ENCODE measurements at places on chromosomes 4 and X.
A peak's percentile ranks its signal among the peaks of the same experiment; 100 is the strongest.

DNA sequence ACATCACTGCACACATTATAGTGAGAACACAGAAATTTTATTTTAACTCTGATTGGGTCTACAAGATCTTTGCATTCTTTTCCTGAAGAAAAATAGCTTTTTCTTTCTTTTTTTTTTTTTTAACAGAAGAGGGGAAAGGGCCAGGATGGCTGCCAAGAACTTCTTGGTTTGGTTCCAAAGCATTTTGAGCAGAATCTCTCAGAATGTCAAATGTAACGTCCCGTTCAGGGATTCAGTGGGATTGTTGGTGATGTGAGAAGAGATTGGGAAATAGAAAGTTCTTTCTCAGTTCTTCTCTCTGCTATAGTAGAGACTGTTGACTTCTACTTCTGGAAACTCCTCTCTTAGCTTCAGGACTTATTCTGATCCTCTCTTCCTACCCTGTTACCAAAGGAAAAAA, 70.9 kb upstream of the CBR4 start:
- no peak for DNase-seq

GRCh38 chr4:149120331-149121022, 678.3 kb upstream of the NR3C2 start:
- peak; percentile 85 for DNase-seq

- DNase-seq = no peak
Observed at GRCh38 chrX:56366901-56367300, 134.7 kb downstream of the KLF8 start.

DNA sequence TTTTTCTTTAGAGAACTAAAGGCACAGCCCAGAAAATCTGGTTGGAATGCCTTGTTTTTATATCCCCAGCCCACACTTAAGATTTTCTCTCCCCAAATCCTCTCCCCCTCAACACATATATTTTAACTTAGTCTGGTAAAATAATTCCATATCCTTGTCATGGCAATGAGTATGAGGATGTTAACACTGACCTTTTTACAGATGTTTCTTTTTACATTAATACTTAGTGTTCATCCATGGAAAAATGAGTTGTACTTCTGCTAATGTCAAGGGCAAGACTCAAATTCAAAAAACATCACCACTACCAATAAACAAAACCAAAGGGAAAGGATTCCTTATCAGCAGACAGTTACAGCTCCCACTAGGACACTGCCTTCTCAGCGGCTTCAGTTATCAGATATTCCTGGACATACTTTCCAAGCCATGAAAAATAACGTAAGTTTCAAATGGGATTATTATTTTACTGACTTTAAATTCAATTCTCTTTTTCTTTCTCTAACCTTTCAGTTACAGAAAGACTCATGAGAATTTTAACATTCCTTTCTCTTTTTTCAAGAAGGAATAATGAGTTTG, 83.3 kb downstream of the RASL11B start:
- no peak for DNase-seq

- no peak for DNase-seq
Observed at GRCh38 chr4:127219232-127219631, 413.5 kb upstream of the INTU start.

DNA sequence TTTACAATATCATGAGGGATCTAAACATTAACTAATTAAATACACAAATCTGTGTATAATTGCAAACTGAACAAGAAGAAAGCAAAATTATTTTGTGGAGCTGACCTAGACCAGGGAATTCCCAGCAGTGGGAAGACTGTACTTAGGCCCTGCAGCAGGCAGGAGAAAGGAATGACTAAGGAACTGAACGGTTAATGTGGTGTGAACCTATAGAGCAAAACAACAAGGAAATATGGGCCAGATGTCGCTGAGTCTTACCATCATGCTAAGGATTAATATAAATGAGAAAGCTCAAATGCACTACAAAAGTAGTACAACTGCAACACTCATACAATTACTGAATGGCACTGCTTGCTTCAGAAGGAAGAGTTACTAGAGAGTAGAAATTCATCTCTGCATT, 120.3 kb upstream of the ATXN3L start:
- no peak for DNase-seq

DNA sequence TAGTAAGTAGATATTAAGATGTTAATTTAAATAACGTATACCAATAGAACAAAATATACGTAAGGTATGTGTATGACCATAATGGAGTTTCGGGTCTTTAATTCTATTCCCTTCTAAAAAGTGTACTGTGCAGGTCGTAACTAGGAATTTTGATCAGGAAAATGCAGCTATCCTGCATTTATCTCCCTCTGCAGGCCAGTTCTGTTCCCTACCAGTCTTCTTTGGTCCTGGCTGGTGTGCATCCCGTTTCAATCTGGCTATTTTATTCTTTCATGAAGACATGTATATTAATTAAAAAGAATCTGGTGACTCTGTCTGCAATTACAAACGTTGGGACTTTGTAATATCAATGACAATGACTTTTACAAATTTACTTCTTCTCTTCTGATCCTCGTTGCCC, 534.1 kb upstream of the AADAT start:
- no peak for DNase-seq

DNA sequence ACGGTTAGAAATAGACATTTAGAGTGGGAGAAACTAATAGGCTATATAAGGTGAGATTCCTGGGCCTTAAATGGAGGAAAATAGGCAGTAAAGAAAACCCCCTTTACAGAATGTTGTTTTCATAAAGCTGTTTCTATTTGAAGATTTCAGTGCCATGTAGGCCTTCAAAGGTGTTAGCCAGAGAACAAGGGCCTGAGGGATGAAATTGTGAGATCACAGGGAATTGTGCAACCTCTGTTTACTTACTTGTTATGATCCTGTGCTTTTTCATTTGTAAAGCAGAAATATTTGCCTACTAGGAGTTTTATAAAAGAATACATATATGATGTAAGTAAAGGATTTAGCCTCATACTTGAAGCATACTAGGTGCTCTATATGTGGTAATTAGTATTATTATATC, 272.9 kb upstream of the ARX start:
- DNase-seq = no peak

DNA sequence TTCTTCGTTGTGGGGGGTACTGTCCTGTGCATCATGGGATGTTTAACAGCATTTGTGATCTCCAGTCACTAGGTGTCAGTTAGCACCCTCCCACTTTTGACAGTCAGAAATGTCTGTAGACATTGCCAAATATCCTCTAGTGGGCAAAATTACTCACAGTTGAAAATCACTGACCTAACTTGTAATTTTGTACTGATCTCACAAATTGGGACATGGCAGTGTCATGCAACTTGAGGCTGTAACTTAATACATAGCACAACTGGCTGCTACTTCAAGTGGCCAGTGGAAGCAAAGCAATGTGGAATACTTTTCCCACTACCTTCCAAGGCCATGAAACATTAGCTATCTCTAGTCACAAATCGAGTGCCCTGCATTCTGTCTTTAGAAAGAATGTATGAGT, 23.2 kb upstream of the TSPAN7 start:
- DNase-seq = no peak

- DNase-seq = no peak
Observed at GRCh38 chr4:131388277-131388676, 1760.8 kb upstream of the PCDH10 start.

- no peak for DNase-seq
Observed at GRCh38 chr4:8370835-8371595, 69.5 kb downstream of the ACOX3 start.

DNA sequence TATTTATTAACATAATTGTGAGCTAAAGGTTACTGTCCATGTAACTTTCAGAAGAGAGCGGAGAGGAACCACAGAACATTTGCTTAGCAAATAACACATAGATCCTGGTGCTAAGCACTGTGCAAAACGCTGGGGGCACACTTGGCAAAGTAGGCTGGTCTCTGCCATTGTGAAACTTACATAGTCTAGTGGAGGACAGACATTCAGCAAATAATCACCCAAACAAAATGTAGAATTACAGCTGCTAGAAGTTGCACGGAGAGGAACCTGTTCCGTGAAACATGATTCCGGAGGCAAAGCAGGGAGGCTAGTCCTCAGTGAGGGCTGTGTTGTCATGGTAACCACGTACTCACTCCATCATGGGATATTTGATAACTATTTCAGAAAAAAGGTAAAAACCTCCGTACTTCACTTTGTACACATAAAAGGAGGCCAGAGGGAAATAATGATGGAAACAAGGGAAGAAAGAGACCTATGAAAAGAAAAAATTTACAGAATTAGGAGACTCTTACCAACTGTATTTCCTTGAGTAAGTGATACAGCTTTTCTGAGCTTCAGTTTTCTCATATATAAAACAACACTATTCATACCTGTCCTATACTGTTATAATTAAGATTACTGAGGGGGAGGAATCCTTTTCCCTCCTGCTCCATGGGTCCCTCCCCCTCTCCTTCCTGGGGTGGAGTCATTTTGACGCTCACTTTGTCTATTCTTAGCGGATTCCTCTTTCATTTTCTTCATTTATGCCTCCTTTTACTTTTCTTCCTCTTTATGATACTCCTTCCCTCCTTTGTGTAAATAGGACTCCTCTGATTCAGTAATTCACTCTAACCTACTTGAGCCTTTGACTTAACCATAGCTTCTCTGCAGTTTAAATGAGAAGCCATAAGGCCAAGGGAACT, 825 bp upstream of the RASGEF1B start:
- DNase-seq = peak; percentile 36

Data from kidney capillary endothelial cell (primary cell).